ENCODE measurements at places on chromosomes 3 and 15.

- DNase-seq = no peak
Measured at GRCh38 chr3:5583920-5584319, 396.4 kb downstream of the EDEM1 start.

GRCh38 chr3:176714034-176714433, 483.2 kb downstream of the TBL1XR1 start:
- no peak for DNase-seq

DNA sequence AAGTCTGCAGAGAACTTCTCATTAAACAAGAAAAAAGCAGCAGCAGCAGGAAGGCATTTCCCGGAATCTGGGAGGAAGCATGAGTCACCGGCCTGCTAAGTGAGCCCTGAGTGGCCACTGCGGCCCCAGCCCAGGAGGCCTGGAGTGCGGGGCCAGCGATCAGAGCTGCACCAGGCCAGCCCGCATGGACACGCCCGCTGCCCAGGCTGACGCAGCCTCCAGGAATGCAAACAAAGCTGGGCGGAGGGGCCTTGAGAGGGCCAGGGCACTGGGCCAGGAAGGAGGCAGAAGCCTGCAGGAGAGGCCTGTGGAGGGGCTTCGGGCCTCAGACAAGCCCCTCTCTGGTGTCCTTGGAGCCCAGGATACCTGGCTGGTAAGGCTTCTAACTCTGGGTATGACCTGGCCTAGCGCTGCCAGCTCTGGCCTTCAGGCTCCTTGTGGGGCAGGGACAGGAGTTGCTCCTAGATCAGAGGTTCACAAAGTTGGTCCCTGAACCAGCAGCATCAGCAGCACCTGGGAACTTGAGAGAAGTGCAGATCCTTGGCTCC, 101.2 kb downstream of the SMAD6 start:
- no peak for DNase-seq

DNA sequence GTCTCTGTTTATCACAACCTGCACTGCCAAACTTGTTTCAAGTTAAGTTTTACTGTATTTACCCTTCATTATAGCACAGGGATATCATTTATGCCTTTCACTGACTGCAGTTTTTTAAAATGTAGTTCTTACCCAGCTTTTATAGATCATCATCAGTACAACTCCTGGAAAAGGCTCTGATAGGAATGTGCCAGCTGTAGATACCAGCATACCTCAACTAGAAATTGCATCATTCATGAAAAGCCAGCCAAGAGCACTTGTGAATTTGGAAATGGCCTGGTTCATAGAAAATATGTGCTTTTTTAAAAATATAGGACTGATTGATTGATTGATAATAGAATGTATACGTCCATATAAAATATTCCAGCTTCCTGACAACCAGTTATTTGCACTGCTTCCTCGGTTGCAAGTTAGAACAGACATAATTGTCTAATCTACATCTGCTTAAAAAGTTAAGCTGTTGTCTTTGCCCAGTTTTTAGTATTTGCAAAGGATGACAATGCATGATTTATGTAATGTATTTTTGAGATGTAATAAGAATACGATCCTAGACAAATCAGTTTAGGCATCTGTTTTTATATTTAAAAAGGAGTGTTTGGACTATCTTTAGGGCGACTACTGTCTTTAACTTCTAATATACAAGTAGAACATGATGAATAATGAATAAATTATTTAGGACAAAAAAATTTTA, 58.5 kb downstream of the DCUN1D1 start:
- no peak for DNase-seq

DNA sequence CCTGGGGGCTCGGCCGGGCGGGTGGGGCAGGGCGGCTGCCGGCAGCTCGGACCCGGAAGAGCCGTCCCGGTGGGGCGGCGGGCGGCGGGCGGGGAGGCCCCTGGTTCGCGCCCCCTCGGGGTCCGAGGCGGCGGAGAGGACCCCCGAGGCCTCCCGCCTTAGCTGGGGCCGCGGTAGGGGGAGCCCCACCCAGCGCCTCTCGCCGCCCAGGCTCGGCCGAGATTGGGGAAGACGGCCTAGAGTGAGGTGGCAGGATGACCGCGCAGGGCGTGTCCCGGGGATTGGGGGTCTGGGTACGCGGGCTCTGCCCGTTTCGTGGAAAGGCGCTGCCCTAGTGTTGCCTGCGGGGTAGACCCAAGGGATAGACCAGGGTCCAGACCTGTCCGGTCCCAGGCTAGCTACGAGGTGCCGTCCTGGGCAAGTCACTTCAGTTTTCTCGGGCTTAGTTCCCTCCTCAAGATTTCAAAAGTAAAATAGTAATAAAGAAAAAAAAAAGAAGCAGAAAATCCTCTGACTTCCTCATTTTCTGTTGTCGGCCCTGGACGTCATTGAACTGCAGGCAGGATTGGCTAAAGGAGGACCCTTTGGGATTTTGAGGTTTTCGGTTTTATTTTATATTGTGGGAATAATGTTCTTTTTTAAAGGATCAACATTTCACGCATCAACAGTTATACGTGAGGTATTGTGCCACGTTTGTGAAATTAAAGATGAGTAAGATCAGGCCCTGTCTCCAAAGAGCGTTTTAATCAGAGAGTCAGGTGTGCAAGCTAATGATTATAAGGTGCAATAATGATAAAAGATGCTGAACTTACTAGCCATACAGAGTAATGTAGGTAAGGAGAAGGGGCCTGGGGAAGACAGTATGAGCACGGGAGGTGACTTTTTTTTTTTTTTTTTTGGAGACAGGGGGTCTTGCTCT, 679 bp downstream of the IQGAP1 start:
- DNase-seq = no peak

DNA sequence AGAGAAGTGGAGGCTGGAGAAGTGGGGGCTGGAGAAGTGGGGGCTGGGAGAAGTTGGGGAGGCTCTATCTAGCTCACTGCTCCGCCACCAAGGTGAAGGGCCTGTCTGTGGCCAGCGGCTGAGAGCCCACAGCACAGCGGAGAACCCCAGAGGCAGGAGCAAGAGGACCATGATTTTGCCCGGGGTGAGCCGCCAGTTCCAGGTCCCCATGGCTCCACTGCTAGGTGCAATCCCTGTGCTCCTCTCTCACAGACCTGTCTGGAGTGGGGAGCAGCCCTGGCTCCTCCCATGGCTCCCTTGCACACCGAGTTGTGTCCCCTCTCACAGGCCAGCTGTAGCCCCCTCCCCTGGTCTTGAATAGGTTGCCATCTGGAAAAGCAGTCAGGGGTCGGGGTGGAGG, 4.7 kb upstream of the NRROS start:
- DNase-seq = no peak

- DNase-seq = no peak
Measured at GRCh38 chr15:31465083-31465955, 138.7 kb downstream of the KLF13 start.

GRCh38 chr15:85381850-85382751, 1.7 kb downstream of the AKAP13 start:
- no peak for DNase-seq

- no peak for DNase-seq
Measured at GRCh38 chr3:124775877-124776276, 45.6 kb downstream of the UMPS start.
